ENCODE measurements at places on chromosomes 6 and 20.

DNA sequence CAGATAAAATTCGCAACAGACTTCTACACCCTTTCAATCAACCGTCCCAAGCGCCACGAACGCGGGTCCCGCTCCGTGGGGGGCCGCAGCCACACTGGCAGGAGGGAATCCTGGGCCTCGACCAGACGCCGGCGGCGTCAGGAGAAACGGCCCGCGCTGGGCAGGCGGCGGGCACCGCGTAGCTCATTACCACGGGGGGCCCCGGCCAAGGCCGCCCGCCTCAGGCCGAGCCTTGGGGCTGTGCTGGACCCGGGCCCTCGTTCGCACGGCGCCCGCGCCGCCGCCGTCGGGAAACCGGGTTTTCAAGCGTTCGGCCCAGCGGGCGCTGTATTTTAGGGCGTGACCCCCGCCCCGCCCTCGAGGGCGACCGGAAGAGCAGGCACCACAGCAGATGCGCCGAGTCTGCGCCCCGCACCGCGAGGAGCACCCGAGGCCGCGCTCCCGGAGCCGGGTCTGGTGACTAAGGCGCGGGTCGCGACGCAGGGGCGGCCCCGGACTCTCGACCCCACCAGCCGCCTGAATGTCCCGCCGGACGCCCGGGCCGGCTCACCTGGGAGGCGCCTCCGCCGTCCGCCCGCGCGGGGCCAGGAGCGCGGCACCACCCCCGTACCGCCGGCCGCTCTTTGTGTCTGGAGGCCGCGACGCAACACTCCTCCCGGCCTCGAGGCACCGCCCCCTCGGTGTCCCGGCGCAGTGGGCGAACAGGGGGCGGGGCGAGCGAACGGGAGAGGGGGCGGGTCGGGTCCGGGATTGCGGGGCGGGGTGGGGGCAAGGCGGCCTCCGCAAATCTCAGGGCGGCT is at the start of gene NINL:
NINL (minus strand) TSS at position 627 of the 800 bp plus-strand sequence. CDS start 58,944 bp downstream, outside the sequence.
- DNase-seq: no peak

- no peak for DNase-seq
Observed at GRCh38 chr20:37686762-37687477, 6.9 kb upstream of the CTNNBL1 start.

GRCh38 chr6:13480631-13481501 is 6.5 kb downstream of the GFOD1 start:
- no peak for DNase-seq

DNA sequence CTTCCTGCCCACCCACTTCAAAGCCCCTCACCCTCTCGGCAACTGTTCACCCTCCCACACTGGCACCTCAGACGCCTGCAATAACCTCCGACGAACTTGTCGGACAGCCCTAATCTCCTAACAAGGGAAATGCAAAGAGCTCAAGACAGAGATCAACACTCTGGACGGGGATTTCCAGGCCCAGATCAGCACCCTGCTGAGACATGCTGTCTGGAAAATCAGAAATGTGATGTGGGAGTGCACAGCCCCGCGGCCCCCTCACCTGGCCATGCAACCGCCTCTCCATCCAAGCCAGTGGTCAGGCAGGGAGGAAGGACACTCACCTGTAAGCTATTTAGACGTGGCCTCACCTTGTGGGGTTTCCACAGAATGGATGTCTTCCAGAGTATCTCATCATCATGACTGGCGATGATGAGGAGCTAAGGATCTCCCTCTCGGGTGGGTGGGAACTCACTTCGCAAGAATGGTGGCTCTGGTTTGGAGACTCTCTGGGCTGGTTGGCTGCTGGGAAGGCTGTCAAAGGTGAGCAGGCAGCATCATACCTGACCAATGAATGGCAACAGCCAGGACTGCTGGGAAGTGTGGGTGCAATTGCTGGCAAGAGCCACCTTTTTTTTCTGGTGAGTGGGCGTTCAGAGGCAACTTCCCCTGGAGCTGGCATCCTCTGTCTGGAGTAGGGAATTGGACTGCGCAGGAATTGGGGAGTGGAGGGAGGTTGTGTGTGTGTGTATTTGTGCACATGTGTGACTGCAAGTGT is 28.1 kb upstream of the ADTRP start:
- DNase-seq: no peak

DNA sequence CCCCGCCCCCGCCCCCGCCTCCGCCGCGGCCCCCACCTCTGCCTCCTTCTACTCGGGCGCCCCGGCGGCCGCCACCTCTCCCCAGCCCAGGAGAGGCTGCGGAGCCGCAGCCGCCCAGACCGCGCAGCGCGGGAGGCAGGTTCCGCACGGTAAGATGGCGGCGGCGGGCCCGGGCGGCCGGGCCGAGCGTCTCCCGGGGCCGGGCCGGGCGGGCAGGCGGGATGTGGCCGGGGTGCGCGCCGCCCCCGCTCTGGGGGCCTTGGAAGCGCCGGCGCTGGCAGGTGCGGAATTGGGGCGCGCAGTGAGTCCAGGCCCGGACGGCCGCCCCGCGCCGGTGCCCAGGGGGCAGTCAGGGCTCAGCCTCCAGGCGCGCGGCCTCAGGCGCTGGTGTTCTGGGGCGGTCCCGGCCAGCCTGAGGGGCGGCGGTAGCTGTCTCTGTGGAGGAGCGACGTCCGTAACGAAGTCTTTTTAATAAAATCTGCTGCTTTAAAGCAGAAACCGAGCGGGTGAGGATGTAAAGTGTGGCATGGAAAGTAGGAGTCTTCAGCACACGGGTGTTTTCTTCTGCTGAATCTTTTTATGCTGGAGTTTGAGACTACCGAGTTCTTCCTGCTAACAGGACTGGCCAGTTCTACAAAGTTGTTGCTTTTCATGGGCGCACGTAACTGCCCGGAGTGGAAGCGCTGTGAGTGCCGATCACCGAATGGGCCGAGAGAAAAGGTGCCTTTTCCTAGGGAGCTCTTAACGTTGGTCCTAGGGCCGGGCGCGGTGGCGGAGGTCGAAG is at the start of gene GID8:
GID8 (plus strand) TSS at position 43 of the 784 bp plus-strand sequence. CDS start 3,356 bp downstream, outside the sequence.
- no peak for DNase-seq

DNA sequence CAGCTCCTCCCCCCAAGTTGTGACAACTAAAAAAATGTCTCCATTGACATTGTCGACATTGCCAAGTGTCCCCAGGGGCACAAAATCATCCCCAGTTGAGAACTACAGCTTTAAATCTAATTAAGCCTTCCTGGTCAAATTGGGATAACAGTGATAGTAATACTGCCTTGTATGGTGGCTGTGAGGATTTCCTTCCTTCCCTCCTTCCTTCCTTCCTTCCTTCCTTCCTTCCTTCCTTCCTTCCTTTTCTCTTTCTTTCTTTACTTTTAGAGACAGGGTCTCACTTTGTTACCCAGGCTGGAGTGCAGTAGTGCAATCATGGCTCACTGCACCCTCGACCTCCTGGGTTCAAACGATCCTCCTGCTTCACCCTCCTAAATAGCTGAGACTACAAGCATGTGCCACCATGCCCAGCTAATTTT is 29.5 kb upstream of the ARFGEF2 start:
- no peak for DNase-seq

GRCh38 chr20:35447082-35447789 is 8.2 kb upstream of the CEP250 start:
- DNase-seq: peak; percentile 69

GRCh38 chr20:5871459-5872410 is 78.6 kb downstream of the TRMT6 start:
- DNase-seq: no peak

DNA sequence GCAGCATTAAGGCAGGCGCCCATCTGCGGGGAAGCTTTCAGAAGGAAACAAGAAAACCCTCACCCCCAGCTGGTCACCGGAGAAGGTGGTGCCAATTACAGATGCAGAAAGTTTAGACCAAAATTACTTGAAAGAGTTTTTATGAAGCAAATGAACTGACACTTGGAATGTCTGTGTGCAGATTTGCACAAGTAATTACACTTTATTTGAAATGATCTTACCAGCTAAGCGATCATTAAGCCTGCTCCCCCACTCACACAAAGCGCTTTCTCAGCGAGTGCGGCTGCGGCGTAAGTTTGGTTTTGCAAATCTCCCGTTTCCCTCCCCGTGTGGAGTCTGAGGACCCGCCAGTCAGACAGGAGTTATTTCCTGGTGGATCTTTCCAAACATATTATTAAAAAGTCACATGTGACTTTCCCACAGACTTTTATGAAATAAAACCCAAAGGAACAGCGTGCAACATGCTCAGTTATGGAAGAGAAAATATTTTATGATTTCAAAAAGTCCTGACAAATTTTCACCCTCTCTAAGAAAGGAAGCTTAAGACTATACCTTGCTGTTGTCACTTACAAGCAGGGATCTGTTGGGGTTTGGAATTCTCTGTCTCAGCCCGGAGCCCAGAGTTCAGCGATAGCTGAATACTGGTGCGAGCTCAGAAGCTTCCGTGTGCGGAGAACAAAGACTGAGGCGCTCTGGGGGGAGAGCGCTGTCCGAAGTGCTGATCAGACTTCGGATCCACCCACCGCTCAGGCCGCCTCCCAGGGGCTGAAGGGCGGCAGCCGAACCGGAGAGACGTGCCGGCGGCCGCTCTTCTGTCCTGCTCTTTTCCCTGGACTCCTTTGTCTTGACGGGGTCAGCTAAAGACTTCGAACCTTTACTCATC is 2.7 kb upstream of the MYT1 start:
- DNase-seq: peak; percentile 9

GRCh38 chr20:34410336-34410735 is 47.3 kb downstream of the ITCH start:
- DNase-seq: peak; percentile 53

DNA sequence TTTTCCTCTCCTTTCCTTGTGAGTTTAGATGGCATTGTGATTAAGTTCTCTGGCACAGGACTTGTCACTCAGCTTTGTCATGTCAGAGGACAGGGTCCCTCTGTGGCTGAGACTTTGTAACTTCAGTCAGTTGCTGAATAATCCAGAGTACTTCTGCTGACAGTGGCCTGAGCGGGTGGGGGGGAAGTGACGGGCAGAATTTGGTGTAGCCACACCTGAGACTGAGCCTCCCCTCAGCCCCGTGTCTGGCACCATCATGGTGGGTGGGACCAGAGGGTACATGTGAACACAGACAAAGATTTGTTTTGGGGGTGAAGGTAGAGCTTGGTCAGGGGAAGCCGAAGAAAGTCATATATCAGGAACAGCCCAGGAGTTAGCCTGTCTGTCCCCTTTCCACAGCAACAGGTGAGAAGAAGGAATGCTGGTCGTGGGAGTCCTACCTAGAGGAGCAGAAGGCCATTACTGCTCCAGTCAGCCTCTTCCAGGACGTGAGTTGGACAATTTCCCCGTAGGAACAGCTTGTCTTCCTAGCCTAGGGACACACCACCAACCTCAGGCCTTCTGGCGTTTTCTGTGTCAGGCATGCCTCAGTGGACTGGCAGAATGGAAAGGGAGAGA is 20.9 kb downstream of the L3MBTL1 start:
- DNase-seq: no peak

GRCh38 chr6:36469148-36469661 is 26.4 kb downstream of the KCTD20 start:
- DNase-seq: no peak

GRCh38 chr6:54134935-54135334 is 23.7 kb downstream of the MLIP start:
- no peak for DNase-seq

GRCh38 chr6:111880181-111880888 is 7.1 kb upstream of the FYN start:
- DNase-seq: no peak

DNA sequence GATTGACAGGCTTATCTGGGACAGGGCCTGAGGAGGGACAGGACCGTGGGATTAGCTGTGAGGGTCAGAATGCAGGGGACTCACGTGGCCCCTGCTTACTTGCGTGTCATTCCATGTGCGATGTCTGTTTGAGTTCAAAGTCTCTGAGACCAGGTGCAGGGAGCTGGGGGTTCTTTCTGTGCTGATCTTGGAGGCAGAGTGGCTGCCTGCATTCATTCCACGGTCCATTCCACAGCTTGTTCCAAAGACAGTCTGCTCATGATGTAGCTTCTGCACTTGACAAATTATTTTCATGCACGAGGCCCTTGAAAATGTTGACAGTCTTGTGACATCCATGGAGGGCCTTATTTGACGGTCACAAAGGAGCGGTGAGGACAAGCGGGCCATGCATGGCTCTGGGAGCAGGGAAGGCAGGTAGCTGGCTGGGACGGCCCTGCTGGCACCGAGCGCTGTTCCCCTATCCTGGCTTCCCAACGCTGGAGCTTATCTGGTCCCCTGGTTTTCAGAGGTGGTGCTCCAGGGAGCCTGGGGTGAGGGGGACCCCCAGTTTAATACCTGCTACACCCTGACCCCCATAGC is 156.3 kb upstream of the RNF24 start:
- DNase-seq: no peak

GRCh38 chr6:126721581-126722160 is 381.8 kb downstream of the CENPW start:
- peak; percentile 31 for DNase-seq

- DNase-seq: no peak
Observed at GRCh38 chr20:52340036-52340634, 148.6 kb upstream of the ZFP64 start.

DNA sequence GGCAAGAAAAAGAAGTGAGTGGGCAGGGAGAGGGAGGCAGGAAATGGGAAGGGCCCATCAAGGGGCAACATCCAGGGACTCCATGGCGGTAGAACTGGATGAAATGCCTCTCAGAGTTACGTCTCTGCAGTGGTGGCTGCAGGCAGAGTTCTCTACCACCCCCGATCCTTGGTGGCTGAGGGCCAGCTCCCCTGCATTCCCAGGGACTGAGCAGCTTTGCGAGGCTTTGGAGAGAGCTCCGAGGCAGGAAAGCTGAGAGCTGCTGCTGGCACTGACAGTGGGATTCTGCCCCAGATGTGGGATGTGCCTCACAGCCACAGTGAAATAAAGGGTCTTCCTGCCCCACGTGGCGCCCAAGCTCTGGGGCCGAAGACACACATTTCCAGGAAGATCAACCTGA is 236.6 kb downstream of the SLC24A3 start:
- DNase-seq: no peak

DNA sequence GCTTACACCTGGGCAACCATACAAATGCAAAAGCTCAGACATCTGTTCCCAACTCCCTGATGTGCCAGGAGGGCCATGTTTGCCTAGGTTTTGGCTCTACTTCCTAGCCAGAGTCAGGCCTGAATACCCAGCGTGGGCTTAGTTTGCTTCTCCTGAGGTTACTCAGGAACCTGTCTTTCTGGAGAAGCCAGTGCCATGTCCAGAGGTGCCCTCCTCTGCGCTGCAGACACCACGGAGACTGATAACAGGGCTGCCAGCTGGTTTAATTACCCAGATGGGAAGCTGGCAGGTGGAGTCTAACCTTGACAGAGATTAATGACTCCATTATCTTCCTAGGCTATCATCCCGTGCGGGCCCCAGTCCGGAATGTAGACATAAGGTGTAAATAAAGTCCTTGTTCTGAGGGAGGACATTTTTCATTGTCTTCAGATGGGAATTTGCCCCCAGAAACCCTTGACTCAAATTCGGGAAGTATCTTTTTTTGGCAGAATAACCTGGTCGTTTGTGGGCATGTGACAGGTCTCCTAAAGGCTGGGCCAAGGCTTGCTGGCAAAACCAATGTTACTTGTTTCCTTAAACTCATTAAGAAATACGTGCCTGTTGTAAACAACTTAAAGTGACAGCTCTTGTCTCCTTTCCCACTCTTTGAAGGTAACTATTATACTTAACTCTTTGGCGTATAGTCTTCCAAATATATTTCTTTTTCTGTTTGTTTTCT is 29.2 kb upstream of the ZNFX1 start:
- DNase-seq: no peak

DNA sequence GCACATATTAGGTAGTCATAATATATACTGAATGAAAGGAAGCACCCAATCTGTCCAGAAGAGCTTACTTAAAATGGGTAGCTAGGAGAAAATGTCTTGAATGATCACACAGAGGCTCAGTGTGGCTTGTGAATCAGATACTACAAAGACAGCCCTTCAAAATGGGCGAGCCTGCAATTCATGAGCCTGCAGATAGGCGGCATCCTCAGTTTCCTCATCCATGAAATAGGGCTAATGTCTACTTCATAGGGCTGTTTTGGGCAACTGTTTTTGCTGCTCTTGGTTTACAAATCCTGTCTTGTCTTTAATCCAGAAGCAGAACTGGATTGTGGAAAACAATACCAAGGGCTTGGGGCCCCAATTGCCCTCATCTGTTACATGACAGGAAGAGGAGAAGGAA is 129.3 kb upstream of the KCNK16 start:
- no peak for DNase-seq

All from HFF-Myc (cell line).